ENCODE measurements at places on chromosomes 3 and 15.
A peak's percentile ranks its signal among the peaks of the same experiment; 100 is the strongest.

GRCh38 chr3:98259-98654 lies 98.3 kb upstream of the CHL1 start:
- DNase-seq, result no peak

- peak; percentile 99 for DNase-seq
Observed at GRCh38 chr3:47266709-47267489, 15.7 kb downstream of the KIF9 start.

DNA sequence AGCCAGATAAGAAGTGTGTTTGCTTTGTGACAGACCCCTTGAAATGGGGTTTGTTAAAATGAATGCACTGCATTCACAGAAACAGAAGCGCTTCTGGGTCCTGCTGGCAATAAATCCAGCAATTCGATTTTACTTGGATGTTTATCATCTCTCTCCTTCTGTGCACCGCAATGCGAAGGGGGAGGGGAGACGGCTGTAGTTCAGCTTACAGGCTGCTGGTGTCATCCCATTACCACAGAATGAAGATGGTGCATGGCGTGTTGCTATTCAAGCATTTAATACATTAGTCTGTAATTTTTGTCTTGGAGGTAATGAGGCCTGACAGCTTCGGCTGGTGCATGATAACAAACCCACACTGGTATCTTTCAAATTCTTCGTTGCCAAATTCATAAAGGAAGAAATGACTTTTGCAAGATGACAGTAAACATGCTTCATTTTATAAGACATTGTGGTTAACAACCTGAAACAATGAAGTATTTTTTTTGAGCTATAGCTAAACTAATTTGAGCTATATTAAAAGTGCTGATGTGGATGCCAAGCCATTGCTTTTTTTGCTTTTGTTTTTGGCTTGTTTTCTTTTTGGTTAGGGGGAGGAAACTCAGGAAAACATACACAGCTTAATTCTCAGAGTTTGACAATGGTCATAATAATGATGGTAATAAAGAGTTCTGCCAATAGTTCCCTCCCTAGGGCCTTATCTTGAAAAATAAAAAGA lies 418.3 kb downstream of the OTOL1 start:
- DNase-seq, result peak; percentile 15

DNA sequence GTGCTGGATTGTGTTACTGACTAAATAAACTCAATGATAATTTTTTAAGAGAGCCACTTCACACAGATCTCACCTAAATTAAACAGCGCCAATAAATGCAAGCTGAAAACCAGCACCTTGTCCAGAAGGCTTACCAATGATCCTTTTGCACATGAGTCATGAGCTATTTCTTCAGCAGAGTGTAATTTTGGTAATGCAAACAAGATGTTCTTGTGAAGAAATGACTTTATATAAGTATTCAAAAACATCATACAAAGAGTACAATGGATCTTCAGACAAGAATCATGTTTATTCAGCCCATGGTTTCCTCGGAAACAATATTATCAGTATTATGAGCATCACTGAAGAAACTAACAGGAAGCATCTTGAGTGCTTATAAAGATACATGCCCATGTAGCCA lies 263.8 kb upstream of the UBE2E2 start:
- no peak for DNase-seq

DNA sequence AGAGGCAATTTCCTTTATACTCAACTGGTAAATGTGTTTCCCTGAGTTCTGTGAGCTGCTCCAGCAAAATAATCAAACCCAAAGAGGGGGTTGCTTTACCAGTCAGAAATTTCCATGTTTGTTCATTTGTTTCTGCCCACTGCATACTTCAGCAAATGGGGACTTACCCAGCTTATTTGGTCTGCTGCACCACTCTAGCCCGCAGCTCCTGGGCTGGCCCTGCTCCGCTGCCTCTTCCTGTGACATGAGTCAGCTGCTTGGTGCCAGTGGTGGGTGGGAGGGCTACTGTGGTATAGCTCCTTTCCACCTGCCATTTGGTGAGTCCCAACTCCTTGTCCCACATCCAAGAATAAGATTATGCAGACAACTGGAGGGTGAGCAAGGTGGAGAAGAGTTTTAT lies 644.2 kb downstream of the MCTP2 start:
- DNase-seq, result no peak
